ENCODE measurements at places on chromosomes 12 and 14.

- DNase-seq = no peak
Observed at GRCh38 chr14:76782885-76783566, 21.8 kb downstream of the VASH1 start.

- no peak for DNase-seq
Observed at GRCh38 chr12:57058454-57058853, 8.5 kb upstream of the MYO1A start.

DNA sequence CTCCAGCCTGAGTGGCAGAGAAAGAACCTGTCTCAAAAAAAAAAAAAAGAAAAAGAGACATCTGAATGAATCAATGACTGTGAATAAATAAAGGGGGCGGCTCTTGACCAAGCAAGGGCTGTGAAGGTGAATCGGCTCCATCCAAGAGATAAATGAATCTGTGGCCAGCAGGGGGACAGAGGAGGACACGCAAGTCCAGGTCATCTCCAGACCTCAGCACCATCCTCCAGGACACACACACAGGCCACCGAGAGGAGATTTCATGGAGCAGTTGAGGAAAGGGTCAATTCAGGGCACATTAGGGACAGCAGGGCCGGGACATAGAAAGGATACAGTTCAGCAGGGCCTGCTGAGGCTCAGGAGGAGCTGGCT, 21.6 kb downstream of the TRPV4 start:
- no peak for DNase-seq

DNA sequence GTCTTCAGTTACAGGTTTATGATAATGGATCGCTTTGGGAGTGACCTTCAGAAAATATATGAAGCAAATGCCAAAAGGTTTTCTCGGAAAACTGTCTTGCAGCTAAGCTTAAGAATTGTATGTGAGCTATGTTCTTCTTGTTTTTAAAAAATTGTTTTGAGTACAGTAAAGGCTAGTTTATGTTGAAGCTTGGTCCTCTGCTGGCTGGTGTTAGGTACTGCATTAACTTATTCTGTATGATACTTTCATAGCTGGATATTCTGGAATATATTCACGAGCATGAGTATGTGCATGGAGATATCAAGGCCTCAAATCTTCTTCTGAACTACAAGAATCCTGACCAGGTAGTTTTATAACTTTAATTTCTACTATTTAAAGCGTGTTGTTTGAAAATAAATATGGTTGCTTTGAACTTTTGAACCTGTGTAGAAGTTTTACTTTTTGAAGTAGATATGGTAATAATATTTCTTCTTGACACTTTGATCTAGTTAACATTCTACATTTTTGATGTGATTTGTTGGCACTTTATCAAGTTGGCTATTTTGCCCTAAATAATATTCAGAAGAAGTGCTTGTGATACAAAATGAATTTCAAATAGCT, 55.7 kb downstream of the VRK1 start:
- DNase-seq = peak; percentile 45

Data from EL (cell line).